ENCODE measurements at places on chromosomes 4 and X.

- DNase-seq = no peak
Observed at GRCh38 chr4:110953898-110954297, 331.0 kb upstream of the PITX2 start.

DNA sequence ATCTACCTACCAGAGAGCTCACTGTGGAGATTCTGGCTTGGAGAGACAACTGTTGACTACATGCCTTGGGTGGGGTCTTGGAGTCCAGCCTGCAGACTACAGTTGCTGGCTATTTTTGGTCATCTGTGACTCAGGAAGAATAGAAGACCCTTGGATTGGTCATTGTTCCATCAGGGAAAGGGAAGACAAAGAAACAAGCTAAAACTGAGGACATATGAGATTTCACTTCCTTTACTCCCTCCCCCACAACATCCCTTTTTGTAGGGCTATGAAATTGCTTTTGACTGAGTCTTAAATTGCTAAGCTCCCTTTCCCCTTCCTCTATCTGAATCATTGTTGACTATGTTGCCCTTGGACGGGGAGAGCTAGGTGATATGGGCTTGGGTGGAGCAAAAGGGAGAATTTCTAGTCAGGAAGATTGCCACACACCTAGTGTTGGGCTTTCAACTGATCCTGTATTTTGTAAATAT is 11.7 kb downstream of the MSN start:
- DNase-seq = no peak

DNA sequence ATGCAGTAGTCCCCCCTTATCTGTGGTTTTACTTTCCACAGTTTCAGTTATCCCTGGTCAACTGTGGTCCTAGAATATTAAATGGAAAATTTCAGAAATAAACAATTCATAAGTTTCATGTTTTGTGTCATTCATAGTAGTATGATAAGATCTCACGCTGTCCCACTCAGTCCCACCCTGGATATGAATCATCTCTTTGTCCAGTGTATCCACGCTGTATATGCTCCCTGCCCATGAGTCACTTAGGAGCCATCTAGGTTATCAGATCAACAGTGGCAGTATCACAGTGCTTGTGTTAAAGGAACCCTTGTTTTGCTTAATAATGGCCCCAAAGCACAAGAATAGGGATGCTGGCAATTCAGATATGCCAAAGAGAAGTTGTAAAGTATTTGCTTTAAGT is 16.2 kb upstream of the SYTL4 start:
- no peak for DNase-seq

DNA sequence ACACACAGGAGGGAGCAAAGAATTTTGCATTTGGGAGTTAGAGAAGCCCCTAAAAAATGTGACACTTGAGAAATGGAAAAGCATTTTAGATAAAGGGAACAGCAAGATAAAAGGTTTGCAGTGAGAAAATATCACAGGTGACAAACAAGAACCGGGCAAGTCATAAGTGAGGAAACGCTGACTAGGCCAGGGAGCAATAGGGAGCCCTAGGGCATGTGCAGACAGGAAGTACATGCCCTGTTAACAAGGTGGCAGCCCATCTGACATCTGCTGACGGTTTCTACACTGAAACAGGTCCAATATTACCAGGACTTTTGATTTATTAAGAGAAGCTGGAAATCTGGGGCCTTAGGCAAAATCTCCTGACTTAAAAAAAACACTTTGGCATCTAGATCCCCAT is 4.0 kb upstream of the IL13RA1 start:
- DNase-seq = no peak

- no peak for DNase-seq
Observed at GRCh38 chrX:153226344-153227185, 47.5 kb downstream of the MAGEA1 start.

DNA sequence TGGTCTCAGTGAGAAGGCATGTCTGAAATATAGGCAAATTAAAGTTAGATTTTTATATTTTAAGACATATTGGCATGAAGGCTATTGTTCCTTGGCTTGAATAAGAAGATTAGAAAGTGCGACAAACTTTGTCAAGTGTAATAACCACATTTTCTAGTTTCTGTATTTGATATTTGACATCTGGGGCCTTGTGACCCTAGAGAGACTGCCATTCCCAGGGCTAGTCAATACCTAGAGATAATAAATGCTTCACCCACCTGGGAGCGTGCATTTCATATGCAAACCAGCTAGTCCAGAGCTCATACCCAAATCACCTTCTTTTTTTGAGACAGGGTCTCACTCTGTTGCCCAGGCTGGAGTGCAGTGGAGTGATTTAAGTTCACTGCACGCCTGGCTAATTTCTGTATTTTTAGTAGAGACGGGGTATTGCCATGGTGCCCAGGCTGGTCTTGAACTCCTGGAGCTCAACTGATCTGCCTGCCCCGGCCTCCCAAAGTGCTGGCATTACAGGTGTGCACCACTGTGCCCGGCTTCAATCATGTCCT is 62.6 kb downstream of the COQ2 start:
- DNase-seq = no peak

GRCh38 chr4:23929248-23929647 is 39.4 kb upstream of the PPARGC1A start:
- no peak for DNase-seq

Measured in stimulated activated CD4-positive, alpha-beta T cell treated with anti-CD3 and anti-CD28 coated beads, Interleukin-12 subunit alpha, Interleukin-12 subunit beta, amount 100 ng/mL, for 24 hours (primary cell).